ENCODE measurements at places on chromosomes 11 and 22.

DNA sequence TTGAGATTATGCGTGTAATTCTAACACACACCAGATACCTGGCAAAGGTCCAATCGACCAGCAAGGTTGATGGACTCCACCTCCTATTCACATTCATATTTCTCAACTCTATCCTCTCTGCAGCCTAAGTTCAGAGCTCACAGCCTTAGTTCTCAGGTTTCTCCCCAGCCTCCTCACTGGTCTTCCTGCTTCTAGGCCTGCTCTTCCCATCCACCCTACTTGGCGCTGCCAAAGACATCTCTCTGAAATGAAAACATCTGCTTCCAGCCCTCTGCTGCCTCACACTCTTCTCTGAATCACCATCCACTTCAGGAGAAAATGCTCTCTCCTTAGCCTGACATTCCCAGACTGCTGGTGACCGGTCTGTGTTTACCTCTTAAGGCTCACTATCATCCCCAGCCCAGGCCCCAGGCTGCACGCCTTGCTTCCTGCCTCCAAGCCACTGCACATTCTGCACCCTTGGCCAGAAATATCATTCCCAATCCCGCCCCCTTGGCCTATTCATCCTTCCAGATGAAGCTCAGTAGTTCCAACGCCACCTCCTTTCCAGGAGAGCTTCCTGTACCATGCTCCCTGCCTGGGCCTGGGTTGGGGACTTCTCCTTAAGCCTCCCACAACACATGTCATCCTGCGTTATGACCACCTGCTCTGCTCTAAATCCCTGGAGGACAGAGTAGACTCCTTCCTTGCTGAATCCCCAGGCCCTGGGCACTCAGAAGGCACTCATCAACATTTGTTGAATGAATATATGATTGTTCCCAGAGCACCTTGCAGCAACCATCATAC is 3.5 kb downstream of the ARRB1 start:
- peak; percentile 78 for DNase-seq

DNA sequence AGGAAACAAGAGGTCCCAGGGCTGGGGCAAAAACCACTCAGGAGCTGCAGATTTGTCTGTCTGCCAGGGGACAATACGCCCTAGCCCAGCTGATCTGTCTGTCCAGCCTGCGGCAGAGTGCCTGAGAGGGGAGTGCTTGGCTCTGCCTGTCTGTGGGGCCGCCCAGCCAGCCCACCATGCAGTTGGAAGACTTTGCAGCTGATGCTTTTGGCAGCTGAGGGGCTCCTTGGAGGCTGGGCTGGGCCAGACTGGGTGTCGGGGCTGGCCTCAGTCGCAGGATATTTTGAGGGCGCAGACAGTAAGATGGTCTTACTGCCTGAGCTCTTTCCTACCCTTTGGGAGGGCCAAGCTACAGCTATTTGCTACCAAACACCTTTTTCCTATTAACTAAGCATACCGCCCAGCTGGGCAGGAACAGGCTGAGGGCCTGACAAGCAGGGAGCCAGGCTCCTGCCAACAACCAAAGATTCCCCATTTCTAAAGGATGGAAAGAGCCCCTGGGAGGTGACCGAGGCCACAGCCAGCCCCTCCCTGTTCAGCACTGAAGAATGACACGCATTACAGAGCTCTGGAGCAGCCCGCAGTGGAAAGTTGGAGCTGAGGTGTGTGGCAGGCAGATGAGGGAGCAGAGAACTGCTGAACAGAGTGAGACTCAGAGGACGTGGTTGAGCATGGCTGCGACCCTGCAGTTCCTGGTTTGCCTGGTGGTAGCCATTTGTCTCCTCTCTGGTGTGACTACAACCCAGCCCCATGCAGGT is at the start of gene FAM180B:
Gene FAM180B, plus strand, starts transcription at position 581 of the 758 bp plus-strand sequence. Its CDS starts 91 bp downstream, at position 672.
- DNase-seq, result no peak

DNA sequence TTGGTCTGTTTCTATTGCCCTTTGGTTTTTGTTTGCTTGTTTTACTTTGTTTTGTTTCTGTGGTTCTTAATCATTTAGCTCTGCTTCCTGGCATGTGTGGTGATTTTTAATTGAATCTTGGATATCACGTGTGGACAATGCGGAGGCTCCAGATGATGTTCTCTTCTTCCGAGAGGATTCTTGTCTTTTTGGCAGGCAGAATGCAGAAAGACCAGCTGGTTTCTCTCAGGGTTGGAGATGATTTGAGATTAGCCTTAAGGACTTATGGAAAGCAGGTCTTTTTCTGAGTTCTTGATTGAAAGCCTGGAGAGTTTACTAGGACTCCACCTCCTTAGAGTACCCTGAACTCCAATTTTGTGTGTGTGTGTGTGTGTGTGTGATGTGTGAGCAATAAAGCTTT is 21.0 kb upstream of the ANO1 start:
- no peak for DNase-seq

GRCh38 chr22:38336699-38337098 is 19.5 kb upstream of the CSNK1E start:
- DNase-seq, result no peak

DNA sequence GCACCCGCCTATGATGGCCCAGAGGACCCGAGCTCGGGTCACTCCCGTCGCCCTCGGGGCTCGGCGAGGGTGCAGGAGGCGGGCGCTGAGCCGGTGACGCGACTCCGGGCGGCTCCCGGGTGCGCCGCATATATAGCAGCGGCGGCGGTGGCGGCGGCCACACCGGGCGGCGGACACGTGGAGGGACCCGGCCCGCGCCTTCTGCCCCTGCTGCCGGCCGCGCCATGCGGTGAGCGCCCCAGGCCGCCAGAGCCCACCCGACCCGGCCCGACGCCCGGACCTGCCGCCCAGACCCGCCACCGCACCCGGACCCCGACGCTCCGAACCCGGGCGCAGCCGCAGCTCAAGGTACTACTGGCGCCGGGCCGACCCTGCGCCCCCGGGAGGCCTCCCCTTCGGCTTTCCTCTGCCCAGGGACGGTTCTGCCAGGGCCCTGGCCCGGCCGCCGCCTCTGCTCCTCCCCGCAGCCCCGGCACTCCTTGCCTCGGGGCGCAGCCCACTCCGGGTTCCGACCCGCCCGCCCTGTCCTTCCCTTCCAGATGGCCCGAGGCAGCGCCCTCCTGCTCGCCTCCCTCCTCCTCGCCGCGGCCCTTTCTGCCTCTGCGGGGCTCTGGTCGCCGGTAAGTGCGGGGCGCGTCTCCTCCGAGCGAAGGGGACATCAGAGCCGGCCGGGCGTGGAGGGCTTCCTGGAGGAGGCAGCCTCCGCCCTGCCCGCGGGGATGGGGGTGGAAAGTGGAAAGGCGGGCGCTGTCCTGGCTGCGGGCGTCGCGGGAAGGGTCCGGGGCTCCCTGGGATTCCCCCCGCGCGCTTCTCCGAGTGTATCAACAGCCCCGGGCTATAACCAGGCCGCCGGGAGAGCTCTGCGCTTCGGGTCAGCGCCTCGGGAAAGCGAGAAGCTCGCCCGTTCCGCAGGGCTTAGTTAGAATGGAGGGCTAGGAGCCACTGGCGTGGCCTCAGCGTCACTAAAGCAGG is at the start of gene GAL:
Gene GAL, plus strand, starts transcription at position 160 of the 972 bp plus-strand sequence. Its CDS starts 380 bp downstream, at position 540.
- no peak for DNase-seq

DNA sequence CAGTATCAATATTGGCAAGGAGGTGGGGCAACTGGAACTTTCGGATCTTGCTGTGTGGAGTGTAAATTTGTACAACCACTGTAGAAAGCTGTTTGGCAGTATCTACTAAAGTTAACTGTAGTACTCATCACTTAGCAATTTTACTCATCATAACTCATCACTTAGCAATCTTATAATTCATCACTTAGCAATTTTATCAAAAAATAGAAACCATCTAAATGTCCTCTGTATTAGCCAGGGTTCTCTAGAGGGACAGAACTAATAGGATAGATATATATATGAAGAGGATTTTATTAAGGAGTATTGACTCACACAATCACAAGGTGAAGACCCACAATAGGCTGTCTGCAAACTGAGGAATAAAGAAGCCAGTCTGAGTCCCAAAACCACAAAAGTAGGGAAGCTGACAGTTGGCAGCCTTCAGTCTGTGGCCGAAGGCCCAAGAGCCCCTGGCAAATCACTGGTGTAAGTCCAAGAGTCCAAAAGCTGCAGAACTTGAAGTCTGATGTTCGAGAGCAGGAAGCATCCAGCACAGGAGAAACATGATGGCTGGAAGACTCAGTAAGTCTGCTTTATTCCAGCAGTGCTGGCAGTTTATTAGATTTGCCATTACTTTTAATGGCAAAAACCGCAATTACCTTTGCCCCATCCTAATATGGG is 92.9 kb upstream of the USP47 start:
- no peak for DNase-seq

DNA sequence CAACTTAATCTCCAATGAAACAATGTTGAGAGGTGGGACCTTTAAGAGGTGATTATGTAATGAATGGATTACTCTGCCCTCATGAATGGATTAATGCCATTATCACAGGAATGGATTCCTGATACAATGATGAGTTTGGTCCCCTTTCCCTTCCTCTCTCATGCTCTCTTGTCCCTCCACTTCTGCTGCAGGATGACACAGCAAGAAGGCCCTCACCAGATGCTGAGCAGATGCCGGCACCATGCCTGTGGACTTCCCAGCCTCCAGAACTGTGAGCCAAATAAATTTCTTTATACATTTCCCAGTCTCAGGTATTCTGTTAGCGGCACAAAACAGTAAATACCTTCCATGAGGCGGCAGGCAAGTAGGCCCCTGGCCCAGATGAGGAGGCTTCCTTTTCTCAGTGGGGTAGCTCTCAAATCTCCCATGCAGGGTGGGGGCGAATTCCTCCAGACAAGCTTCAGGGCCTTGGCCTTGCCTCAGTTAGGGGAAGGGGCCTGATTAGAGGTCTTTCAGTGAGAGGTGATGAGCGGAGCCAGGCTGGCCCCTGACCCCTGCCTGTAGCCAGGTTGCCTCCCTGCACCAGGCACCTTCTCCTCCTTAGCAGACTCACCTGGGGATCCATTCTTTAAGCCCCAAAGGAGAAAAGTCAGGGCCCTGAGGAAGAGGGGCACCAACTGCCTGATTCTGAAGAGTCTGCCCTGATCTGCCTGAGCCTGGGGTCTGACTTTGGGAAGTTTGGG is 86.0 kb downstream of the RRM1 start:
- no peak for DNase-seq

DNA sequence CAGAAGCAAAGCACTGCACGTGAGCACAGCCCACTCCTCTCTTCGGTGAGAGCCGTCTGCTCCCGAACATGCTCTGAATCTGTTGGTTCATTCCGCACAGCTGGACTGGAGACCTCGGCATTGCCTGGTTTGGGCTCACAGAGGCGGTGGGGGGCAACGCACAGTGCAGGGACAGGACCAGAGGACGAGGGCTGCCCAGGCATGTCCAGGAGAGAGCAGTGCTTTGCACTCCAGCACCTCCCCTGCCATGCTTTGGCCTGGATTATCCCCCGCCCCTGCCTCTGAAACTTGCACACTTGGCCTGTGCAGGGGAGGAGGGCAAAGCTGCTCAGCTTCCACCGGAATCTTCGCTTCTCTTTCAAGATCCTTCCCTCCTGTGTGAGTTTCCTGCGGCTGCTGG is 536.5 kb downstream of the BRD1 start:
- DNase-seq, result no peak

DNA sequence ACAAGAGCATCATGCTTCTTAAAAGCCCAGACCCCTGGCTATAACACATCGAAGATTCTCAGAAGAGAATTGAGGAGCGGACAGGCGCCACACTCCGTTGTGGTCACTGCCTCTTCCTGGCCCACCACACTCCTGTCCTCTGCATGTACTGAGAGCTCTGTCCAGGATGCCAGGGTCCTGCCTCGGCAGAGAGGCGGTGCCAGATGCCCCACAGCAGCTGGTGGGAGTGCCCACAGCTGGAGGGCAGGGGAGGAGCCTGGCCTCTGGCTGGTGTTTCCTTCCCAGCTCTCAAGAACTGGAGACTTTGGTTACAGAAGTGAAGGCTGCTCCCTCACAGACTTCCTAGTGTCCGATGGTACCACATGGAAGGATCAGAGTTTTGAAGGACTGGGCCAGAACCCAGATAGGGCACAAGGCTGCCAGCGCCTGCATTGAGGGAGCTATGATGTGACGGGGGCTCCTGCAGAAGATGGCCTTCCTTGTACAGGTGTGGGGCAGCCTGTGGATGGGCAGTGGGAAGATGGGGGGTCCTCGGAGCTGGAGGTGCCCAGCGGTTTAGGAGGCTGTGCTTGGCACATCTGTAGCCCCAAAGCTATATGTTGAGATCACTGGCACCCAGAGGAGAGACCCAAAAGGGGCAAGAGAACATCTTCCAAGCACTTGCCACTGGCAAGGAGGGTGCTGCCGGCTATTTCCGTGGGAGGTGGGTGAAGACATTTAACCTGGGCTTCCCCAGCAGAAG is 19.4 kb downstream of the RSPH14 start:
- no peak for DNase-seq

GRCh38 chr11:83056204-83056603 is 15.5 kb downstream of the RAB30 start:
- no peak for DNase-seq

- DNase-seq, result no peak
These were observed at the start of gene UPK3A for GRCh38 chr22:45284705-45285262. Gene UPK3A (plus strand): TSS chr22:45284949. CDS start chr22:45285014, 65 bp downstream.

Data from fibroblast of skin of left quadriceps (primary cell).